ENCODE measurements at places on chromosomes 13 and 19.

DNA sequence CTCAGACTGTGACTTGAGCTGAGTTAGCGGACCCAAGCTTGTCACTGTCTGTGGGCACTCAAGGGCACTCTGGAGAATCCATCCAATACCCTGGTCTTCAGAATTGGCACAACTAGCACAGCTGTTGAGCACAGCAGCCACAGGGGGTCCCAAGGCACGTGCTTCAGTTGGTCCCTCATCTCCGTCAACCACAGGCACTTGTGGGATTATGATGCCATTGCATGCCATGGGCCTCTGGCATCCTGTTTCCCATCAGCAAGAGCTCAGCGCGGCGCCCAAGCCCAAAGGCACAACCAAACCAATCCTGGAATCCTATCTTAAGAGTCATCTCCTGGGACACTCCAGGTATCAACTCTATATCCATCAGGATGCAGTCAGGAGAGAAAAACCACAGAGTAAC is 3.7 kb upstream of the B3GNT8 start:
- DNase-seq, result no peak

DNA sequence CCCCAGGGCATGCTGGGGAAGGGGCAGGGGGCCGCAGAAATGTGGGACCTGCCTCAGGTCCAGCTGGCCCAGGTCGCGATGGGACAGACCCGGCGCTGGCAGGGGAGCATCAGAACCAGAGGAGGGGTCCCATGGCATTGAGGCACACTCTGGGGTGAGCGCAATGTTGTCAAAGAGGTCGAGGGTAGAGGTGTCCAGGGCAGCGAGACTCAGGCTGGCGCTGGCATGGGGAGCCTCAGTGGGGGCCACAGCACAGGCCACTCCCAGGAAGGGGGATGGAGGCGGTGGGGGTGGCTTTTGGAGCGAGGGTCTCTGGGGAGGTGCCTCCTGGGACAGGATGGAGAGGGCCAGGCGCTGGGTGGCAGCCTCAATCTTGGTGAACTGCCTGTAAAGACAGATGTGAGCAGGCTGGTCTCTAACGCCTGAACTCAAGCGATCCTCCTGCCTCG is 944 bp downstream of the C19orf85 start:
- DNase-seq, result no peak

DNA sequence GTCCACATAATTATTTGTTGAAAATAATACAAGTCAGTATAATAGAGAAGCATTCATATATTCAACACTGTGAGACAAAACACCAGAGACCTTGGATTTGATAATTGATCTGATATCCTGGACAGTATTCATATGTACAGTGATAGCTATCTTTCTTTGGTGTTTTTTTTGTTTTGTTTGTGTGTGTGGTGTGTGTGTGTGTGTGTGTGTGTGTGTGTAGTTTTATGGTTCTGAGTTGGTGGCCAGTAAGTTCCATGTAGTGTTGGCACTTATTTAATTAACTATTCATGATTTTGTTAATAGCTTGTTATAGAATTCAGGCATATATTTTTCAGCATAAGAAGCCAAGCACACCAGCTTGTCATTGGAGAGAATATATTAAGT is 1.6 kb upstream of the ANGPTL6 start:
- no peak for DNase-seq

- DNase-seq, result no peak
Observed at GRCh38 chr19:19305696-19306095, 14.6 kb downstream of the SUGP1 start.

DNA sequence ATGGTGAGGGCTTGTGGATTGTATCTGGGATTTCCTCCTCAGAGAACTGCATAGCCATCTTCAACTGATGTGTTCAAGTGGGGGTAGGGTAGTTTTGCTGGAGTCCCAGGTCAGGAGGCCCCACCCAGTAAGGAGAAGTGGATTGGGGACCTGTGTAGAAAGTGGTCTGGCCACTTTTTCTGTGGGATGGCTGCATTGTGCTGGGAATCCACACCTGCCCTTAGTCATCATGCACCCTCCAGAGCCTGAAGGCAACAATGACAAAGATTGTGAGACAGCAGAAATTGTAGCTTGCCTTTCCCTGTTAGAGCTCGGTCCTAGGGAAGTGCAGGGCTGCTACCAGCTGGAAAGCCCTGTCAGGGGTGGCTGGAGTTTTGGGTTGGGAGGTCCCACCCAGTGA is 255.4 kb downstream of the NDFIP2 start:
- DNase-seq, result no peak

- DNase-seq, result peak; percentile 67
Observed at GRCh38 chr13:46181840-46182490, at the start of gene LCP1. Gene LCP1, minus strand, starts transcription at chr13:46182177. Its CDS starts 22,515 bp downstream, at chr13:46159662.

DNA sequence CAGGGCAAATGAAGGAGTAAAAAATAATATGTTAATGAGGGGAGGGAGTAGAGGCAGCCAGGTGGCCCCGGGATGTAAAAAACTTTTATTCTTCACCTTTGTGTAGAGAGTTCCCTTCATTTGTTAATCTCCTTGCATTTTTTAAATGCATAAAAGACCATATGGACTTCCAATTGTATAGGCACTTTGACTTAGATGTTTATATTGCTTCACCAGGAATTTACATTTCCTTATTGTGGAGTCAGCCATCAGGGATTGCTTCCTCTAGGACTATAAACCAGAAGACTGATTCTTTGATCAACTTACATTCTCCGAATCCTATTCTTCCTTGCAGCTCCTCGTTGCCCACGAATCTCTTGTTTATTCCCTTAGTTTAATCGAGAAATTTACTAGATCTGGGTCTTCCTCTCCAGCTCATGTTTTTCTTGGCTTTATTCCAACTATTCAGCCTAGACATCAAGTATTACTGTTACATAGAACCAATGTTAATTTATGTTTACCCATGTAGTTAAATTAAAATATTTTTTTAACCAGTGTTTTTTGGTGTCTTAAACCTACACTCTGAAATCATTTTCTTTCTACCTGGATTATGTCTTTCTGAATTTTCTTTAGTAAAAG is 1187.0 kb upstream of the SLC10A2 start:
- no peak for DNase-seq

DNA sequence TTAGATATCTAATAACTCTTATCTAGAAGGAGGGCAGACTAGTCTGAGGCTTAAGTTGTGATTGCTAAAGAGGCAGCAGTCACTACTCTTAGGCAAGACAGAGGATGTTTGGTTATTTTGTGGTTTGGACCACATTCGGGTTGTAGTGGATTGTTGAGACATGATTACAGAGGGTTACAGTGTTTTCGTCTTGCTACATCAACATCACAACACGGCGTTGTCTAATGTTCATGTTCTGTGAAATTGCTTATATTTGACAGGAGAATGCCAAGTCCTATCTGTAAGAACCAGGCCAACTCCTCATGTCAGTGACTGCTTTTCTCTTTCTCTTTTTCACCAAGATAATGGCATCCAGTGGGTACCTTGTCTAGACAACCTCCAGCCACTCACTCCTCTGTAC is 16.8 kb upstream of the TM9SF2 start:
- DNase-seq, result no peak

DNA sequence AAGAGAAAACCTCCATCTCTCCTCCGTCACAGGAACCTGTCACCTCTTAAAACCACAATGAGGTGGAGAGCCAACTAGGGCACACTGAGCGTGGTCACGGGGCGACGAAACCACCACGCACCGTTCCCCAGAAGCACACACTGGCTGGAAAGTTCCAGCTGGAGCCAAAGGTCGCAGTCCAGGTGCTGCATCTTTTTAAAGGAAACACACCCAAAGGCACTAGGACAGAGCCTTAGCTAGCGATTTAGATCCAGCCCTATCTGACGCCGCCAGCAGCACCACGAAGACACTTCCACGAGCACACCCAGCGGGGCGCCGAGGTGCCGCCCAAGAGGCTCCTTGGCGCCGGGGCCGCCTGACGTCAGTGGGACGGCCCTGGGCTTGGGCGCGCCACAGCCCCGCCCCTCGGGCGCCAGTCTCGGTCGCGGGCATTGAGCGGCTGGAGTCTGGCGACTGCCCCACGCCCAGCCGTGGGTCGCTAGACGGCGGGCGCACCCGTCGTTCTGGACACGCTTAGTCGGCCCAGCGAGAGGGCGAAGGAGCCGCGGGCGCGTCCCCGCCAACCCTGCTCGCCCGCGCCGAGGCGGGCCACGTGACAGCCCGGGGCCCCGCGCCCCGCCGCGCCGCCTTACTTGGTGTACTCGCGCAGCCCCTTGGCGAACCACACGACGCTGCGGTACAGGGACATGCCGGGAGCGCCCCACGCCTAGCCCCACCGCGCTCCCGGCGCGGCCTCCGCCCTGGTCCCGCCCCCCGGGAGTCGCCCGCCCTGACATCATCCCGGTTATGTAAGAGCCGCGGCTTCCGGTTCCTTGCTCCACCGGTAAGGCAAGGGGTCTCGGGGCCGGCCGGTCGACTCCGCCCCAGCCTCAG is at the start of gene DHRS12:
TSS of gene DHRS12 (minus strand) at position 742 of the 873 bp plus-strand sequence. CDS start 4,504 bp downstream, outside the sequence.
- peak; percentile 83 for DNase-seq

Measured in stimulated activated CD4-positive, alpha-beta T cell treated with anti-CD3 and anti-CD28 coated beads, Interleukin-2, amount 100 ng/mL, for 24 hours (primary cell).